Cardiac septum (tissue), 1 donor: ENCODE measurements at places on chromosomes 6 and 20.

DNA sequence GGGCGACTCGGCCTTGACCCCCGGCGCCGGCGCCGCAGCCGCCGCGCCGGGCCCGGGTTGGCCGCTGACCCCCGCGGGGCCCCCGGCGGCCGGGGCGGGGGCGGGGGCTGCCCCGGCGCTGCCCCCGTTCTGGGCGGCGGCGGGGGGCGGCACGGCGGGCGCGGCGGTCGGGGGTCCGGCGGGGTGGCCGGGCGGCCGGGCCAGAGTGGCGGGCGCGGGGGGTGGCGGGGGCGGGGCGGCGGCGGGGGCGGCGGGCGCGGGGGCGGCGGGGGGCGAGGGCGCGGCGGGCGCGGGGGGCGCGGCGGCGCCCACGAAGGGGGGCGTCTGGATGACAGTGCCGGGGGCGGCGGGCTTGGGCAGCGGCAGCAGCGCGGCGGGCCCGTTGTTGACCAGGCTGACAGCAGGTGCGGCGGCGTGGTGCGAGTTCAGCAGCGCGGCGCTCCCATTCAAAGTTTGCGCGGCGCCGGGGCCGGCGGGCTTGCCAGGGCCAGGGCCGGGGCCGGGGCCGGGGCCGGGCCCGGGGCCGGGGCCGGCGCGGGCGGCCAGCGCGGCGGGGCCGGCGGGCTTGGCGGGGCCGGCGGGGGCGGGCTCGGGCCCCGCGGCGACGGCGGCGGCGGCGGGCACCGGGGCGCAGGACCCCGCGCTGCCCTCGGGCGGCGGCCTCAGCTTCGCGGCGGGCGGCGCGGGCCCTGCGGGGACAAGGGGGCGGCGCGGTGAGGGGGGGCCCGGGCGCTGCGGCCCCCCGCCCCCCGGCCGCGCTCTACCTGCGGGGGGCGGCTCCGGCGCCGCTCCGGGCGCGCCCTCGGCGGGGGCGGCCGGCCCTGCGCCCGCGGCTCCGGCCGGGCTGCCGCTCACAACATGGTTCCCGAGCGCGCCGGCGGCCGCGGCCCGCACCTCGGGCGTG, 659 bp downstream of the TAF4 start:
- DNase-seq: no peak

DNA sequence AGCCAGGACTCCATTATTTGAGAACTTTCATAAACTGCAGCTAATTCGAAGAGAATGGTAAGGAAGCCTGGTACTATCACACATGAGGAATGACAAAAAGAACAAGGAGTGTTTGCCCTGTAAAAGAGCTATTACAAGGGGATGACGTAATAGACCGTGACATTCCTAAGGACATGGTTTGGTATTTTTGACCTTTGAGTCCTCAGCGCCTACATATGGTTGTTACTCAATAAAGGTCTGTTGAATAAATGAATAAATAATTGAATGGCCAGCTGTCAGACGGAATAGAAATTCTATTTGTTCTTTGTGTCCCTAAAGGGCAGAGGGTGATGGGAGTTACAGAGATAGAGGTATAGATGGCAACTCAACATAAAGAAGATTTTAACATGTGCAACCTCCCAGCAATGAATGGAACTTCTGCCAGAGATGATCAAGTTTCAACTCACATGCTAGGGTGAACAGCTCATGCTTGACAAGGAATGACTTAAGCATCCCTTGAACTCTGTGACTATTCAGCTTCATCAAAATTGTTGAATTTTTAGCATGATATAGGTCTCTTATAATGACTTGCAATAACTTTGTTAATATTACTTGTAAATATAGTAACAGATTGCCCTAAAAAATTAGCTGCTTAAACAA, 115.4 kb downstream of the TENT5A start:
- no peak for DNase-seq

GRCh38 chr6:4844108-4844507, 67.9 kb downstream of the CDYL start:
- DNase-seq: no peak

DNA sequence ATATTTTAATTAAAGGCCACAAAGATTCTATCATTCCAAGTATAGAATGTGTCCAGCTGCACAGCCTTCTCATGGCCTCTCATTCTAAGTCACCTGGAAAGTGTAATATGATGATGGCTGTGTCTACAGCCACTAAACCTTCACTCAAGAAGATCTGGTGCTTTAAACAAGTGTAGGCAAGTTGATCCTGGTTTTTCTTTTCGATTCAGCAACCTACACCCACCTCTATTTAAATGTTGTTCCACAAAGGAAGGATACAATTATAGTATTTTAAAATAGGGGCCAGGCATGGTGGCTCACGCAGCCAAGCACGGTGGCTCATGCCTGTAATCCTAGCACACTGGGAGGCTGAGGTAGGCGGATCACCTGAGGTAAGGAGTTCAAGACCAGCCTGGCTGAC, 25.5 kb upstream of the DST start:
- no peak for DNase-seq

DNA sequence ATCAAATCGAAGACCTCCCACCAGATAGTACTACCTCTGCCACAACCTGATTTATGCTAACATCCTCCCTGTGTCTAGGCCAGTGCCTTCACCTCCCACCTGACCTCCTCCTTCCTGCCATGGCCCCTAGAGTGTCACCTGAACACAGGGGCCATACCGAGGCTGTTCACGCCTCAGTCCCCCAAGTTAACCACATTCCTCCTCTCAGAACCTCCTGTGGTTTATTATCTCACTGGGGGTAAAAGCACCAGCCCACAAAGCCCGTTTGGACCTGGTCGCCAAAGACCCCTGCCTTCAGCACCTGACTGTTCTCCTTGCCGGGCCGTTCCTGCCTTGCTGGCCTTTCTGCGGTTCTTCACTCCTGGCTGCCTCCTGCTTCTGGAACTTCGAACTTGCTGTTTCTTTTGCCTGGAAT, 13.7 kb downstream of the MAS1 start:
- no peak for DNase-seq

DNA sequence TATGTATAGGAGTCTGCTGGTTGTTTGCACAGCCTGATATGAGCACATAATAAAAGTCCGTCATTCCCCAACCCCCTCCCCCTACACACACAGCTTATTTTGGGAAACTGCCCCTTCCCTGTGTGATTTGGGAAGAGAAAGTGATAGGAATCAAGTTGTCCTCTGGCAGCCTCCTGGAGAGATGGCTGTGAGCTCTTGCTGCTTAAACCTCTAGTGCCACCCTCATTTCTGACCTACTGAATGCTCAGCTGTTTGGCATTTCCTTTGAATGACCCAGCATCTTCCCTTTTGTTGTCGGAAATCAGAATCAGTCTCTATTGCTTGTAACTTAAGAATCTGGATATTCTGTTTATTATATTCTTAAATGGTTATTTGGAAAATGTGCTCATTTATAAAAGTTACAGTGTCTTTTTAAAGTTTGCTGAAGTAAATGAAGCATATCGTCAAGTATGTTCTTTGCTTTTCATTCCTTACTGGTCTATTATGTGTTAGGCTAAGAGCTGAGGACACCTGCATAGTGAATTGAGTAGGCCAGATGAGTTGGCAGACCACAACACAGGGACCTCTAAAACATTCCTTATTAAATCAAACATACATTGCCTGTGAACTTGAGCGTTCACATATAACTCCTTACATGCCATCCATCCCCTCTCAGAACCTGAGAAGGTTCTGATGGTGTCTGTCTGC, 5.5 kb downstream of the RWDD2A start:
- DNase-seq: no peak

DNA sequence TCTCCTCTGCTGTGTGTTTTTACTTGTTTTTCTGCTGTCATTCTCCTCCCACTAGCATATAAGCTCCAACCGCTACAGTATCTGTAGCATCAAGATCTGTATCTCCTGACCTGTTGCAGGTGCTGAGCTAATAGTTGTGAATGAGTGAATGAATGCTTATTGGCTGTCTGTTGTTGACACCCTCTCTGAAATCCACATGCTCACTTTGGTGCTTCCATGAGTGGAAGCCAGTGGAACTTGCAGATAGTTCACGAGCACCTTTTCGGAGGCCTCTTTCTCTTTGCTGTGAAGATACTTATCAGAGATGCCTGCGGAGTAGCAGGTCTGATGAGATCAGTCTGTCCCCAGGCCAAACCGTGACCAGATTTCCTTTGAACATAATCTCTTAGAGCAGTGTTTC, 117.3 kb downstream of the EYA2 start:
- peak; percentile 17 for DNase-seq

DNA sequence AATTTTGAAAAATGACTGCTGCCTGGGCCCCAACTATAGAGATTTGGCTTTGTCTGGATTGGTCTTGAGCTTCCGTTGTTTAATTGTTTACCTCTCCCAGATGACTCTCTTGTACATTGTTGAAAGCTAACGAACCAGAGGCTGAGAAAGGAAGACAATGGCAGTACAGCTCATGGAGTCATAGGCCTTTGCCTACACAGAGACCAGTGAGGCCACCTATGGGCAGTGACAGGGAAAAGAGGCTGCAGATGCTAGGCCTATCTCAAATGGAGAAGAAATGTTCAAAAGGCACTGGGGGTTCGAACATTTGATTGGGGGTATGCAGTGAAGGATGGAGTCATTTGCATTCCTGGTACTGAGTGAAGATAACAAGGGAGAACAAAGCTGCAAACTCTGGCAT, 29.1 kb downstream of the OPN5 start:
- no peak for DNase-seq

GRCh38 chr6:54156650-54157250, 45.5 kb downstream of the MLIP start:
- DNase-seq: no peak

GRCh38 chr6:98452685-98453084, 381.7 kb upstream of the POU3F2 start:
- DNase-seq: no peak

DNA sequence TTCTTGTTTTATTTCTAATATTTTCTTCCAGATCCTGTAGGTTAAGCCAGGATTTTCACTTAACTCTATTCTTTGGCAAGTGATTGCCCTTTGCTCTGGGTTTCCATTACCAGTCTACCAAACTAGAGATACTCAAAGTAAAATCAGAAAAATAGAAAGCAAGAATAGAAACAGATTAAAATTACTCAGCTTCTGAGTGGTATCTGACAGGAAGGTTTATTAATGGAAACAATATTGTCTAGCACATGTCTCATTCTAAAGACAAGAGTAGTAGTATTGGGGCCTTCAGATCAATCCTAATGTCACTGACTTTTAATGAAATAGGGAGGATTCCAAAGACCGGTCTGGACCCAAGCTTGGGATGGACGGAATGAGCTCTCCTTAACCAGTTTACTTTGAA, 72.3 kb downstream of the SIM1 start:
- no peak for DNase-seq

DNA sequence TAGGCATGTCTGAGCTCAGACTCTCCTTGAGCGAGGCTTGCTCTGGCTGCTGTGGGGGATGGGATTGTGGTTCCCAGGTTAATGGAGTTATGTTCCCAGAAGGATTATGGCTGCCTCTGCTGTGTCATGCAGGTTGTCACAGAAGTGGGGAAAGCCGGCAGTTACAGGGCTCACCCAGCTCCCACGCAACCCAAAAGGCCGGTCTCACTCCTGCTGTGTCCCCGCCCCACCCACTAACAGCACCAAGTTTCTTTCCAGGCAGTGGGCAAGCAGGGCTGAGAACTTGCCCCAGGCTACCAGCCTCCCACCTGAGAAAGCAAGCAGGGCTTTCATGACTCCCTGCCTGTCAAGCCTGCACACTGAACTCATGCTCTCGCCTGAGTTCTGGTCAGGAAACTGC, 750.5 kb downstream of the FRK start:
- DNase-seq: no peak

GRCh38 chr6:12293235-12293930, 3.2 kb downstream of the EDN1 start:
- no peak for DNase-seq

DNA sequence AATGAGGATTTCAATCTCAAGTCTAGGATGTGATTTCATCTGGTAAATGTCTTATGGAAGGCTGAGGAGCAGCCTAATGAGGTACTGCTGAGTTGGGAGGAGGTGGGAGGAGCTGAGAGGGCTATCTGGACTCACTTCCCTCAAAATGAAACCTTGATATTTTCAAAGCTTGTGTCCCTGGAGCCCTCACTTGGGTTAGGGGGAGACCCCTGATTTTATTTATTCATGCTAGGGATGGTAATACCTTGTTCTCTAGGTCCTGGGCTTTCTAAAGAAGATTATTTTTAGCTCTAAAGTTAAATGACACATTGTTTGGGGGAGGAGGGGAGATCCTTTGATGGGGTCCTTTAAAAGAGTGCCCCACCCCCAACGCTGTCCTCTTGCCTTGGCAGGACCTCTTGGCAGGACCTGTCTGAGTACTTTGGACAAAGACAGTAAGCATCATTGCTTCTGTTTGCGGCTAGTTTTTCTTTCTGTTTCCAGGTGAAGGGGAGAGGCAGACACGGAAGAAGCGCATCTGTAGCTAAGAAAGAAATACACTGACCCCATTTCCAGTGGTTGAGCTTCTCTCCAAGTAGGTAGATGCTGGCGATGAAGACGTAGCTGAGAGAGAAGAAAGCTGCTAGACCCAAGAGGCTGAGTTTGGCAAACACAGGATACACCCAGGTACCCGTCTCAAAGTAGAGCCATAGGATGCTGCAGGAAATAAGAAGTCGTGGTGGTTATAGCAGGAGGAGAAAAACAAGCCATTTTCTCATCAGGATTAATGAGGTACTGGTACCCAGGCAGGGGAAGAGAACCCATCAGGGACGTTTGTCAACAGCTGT, 55.6 kb downstream of the ADTRP start:
- peak; percentile 7 for DNase-seq

GRCh38 chr6:6916598-6916997, 191.2 kb upstream of the RREB1 start:
- no peak for DNase-seq

GRCh38 chr6:156562636-156563035, 214.5 kb upstream of the ARID1B start:
- no peak for DNase-seq

DNA sequence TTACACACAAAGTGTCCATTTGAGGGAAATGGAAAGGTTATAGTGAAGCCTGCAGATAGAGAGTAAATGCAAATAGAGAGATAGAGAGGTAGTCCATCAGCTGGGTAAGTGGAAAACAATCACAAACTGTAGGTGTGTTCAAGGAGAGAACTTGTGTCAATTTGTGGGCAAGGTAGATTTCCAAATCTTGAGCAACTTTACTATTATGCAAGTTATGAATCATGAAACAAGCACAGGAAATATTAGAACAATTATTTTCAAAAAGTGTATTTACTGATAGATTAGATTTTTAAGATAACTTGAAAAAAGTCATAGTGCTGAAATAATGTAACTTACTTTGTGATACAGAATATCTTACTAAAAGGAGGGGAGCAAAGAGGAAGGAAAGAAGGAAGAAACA, 792.9 kb downstream of the EYS start:
- no peak for DNase-seq

DNA sequence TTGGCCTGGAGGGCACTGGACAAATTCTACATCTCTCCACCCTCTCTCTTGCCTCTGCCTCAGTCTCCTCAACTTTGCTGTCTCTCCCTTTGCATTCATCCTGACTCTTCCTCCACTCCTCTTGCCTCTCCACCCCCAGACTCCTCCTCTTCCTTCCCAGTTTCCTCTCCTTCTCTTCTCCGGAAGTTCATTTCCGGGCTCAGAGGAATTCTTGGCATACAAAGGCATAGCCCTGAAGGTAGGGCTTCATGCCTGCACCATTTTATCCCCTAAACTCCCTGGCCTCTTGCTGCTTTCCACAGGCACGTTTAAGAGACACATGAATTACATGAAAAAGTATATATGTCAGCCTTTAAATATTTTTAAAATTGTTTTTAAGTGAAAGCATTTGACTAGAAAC, 10.6 kb downstream of the BFSP1 start:
- no peak for DNase-seq
